ENCODE measurements at places on chromosomes 6 and 20. TPM values are rescaled to one million over a fixed set of nuclear protein-coding genes. Genes with fewer than 3 reads are reported as not detected.

The C20orf141 gene
- not detected for total RNA-seq

The LY86 gene
- total RNA-seq = not detected

The ESR1 gene
- total RNA-seq = 0.05 TPM

The BMP5 gene
- 0.19 TPM for total RNA-seq

The RSPO4 gene
- total RNA-seq = 0.34 TPM

The GRM1 gene
- 0.07 TPM for total RNA-seq

The GMDS gene
- 12.3 TPM for total RNA-seq

The CLVS2 gene
- not detected for total RNA-seq

The WFDC5 gene
- total RNA-seq = not detected

The ENPP1 gene
- total RNA-seq = 7.1 TPM

The TINAG gene
- total RNA-seq = not detected

The GNMT gene
- 0.68 TPM for total RNA-seq

- peak; percentile 53 for DNase-seq
- no peaks in the 10 kb centered on the region for H3K27me3 ChIP-seq
- H3K36me3 ChIP-seq = no peaks in the 10 kb centered on the region
- H3K4me1 ChIP-seq = no peaks in the 10 kb centered on the region
- no peak overlapping the region for H3K27ac ChIP-seq
- no peak overlapping the region for H3K4me3 ChIP-seq
Measured at GRCh38 chr6:75460681-75461080, 32.9 kb downstream of the FILIP1 start.

GRCh38 chr6:47686411-47686810, 12.0 kb upstream of the ADGRF4 start:
- no peak overlapping the region for H3K4me3 ChIP-seq
- no peaks in the 10 kb centered on the region for H3K4me1 ChIP-seq
- DNase-seq = no peak
- no peaks in the 10 kb centered on the region for H3K36me3 ChIP-seq

DNA sequence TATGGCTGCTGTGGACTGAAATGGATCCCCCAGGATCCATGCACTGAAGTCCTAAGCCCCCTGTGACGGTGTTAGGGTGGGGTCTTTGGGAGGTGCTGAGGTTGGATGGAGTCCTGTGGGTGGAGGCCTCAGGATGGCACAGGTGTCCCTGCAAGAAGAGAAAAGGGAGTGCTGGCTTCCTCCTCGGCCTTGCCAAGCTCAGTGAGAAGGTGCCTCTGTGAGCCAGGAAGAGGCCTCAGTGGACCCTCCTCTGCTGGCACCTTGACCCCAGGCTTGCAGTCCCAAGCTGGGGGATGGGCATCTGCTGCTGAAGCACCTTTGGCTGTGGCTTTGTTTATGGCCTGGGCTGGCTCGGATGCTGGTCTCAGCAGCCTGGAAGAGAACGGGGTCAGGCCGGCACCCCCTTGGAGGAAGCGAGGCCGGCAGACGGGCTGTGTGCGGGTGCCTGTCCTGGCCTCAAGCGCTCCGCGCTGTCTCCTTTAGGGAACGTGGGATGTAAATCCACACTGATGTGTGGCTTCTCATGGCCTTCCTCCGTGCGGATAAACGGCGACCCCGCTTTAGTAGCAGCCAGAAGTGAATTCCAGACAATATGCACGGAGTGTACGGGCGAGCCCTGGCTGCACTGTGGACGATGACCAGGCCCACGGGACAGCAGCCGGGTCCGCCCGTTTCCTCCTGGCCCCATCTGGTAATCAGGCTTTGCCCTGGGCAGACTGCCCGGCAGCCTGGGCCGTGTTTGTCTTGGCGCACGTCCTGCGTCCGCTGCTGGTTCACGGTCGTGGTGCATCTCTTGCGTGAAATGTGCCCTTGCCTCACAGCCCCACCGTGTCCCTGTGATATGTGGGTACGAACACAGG, 182.6 kb downstream of the ERMARD start:
- H3K36me3 ChIP-seq = no peaks in the 10 kb centered on the region
- no peak for DNase-seq
- no peaks in the 10 kb centered on the region for H3K27me3 ChIP-seq
- no peak overlapping the region for H3K27ac ChIP-seq
- no peaks in the 10 kb centered on the region for H3K4me1 ChIP-seq
- H3K4me3 ChIP-seq = no peak overlapping the region

- no peaks in the 10 kb centered on the region for H3K36me3 ChIP-seq
- no peaks in the 10 kb centered on the region for H3K27me3 ChIP-seq
- no peaks in the 10 kb centered on the region for H3K4me1 ChIP-seq
- no peak for DNase-seq
Measured at GRCh38 chr20:14341801-14342200, 4.4 kb upstream of the FLRT3 start.

GRCh38 chr6:158284876-158285655, 27.2 kb upstream of the TULP4 start:
- no peaks in the 10 kb centered on the region for H3K27me3 ChIP-seq
- H3K4me3 ChIP-seq = peak overlapping the region; percentile 35
- H3K36me3 ChIP-seq = no peaks in the 10 kb centered on the region
- DNase-seq = peak; percentile 64

GRCh38 chr6:32867554-32868256, 13.7 kb downstream of the PSMB9 start:
- H3K36me3 ChIP-seq = no peaks in the 10 kb centered on the region
- H3K27me3 ChIP-seq = peaks cover 33% of the 10 kb centered on the region
- no peak overlapping the region for H3K27ac ChIP-seq
- no peaks in the 10 kb centered on the region for H3K4me1 ChIP-seq
- H3K4me3 ChIP-seq = no peak overlapping the region

- no peaks in the 10 kb centered on the region for H3K4me1 ChIP-seq
- no peak overlapping the region for H3K4me3 ChIP-seq
- no peak for DNase-seq
- H3K36me3 ChIP-seq = no peaks in the 10 kb centered on the region
- no peak overlapping the region for H3K27ac ChIP-seq
Measured at GRCh38 chr20:52787216-52787615, 184.9 kb upstream of the TSHZ2 start.

GRCh38 chr6:155701342-155701741, 245.7 kb upstream of the NOX3 start:
- no peaks in the 10 kb centered on the region for H3K36me3 ChIP-seq
- no peak overlapping the region for H3K27ac ChIP-seq
- H3K4me1 ChIP-seq = no peaks in the 10 kb centered on the region

DNA sequence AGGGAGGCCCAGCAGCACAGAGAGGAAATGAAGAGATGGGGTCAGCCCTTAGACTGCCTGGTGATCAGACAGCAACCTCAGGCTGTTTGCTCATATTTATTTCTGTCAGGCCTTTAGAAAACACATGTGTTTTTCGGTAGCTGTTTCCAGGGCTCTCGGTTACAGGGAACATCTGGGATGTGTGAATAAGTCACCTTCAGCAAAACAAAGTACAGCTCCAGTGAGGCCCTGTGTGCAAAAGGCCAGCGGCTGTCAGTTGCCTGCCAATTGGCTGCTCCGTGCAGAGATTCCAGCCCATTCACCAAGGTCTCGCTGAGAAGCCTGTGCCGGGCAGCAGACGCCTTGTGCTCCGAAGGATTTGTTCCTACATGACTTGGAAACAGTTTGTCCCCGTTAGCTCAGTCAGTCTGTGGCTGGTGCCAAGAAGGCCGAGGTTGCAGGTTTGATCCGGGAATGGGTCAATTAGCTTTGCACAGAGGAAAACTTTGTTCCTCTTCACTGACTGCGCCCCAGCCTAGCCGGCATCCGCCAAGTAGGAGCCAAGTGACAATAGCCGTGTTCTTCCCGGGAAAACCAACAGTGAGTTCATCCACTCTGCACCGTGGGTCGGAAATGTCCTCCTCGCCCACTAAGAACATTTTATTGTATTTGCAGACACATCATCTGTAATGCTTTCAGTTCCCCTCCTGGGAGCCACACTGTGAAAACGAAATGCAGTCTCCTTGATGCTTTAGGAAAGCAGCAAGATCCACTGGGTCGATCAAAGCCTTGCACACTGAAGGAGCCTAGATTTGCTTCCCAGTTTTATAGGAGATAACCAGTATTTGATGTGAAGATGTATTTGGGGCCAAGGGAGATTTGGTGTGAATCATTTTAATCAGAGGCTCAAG, 315.4 kb upstream of the CDYL start:
- no peaks in the 10 kb centered on the region for H3K36me3 ChIP-seq
- H3K4me1 ChIP-seq = peaks cover 17% of the 10 kb centered on the region
- DNase-seq = peak; percentile 39

- H3K27ac ChIP-seq = no peak overlapping the region
- DNase-seq = peak; percentile 83
- H3K4me3 ChIP-seq = no peak overlapping the region
- peaks cover 23% of the 10 kb centered on the region for H3K4me1 ChIP-seq
- H3K27me3 ChIP-seq = no peaks in the 10 kb centered on the region
Measured at GRCh38 chr20:53606364-53606985, 12.8 kb upstream of the ZNF217 start.

- no peaks in the 10 kb centered on the region for H3K36me3 ChIP-seq
- H3K27me3 ChIP-seq = peaks cover 36% of the 10 kb centered on the region
- no peaks in the 10 kb centered on the region for H3K4me1 ChIP-seq
- DNase-seq = no peak
Measured at GRCh38 chr20:2244993-2245392, 50.8 kb upstream of the TGM3 start.

- no peaks in the 10 kb centered on the region for H3K4me1 ChIP-seq
- H3K27me3 ChIP-seq = no peaks in the 10 kb centered on the region
- no peaks in the 10 kb centered on the region for H3K36me3 ChIP-seq
- H3K27ac ChIP-seq = no peak overlapping the region
- DNase-seq = no peak
Measured at GRCh38 chr6:14312587-14312986, 195.0 kb downstream of the CD83 start.

DNA sequence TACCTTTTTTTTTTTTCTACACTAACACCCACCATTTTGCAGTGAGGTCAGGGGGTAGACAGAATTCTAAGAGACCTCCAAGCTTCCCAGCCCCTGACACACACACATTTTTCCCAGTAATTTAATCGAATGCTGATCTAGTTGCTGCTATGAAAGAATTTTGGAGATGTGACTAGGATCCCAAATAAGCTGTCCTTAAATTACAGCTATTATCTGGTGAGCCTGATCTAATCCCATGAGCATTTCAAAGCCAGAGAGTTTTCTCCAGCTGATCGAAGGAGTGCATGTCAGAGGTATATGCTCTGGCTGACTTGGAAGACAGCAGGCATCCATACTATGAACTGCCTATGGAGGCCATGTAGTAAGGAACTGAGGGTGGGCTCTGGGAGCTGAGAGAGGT, 503.8 kb upstream of the MARCKS start:
- H3K27ac ChIP-seq = peak overlapping the region; percentile 99
- H3K36me3 ChIP-seq = no peaks in the 10 kb centered on the region
- DNase-seq = no peak
- no peaks in the 10 kb centered on the region for H3K27me3 ChIP-seq
- H3K4me3 ChIP-seq = no peak overlapping the region
- H3K4me1 ChIP-seq = peaks cover 35% of the 10 kb centered on the region

GRCh38 chr20:57685146-57685758, 24.6 kb downstream of the PMEPA1 start:
- peak overlapping the region; percentile 22 for H3K27ac ChIP-seq
- H3K36me3 ChIP-seq = peaks cover 3% of the 10 kb centered on the region
- H3K27me3 ChIP-seq = no peaks in the 10 kb centered on the region
- H3K4me3 ChIP-seq = no peak overlapping the region
- peaks cover 70% of the 10 kb centered on the region for H3K4me1 ChIP-seq
- peak; percentile 68 for DNase-seq

GRCh38 chr6:73564578-73565345, 43.9 kb upstream of the EEF1A1 start:
- no peak overlapping the region for H3K27ac ChIP-seq
- H3K36me3 ChIP-seq = no peaks in the 10 kb centered on the region
- DNase-seq = no peak
- no peaks in the 10 kb centered on the region for H3K27me3 ChIP-seq
- H3K4me3 ChIP-seq = no peak overlapping the region

- no peak overlapping the region for H3K27ac ChIP-seq
- H3K4me1 ChIP-seq = no peaks in the 10 kb centered on the region
- DNase-seq = peak; percentile 31
- peaks cover 10% of the 10 kb centered on the region for H3K36me3 ChIP-seq
- no peak overlapping the region for H3K4me3 ChIP-seq
Measured at GRCh38 chr6:106287215-106287614, 38.3 kb downstream of the ATG5 start.

DNA sequence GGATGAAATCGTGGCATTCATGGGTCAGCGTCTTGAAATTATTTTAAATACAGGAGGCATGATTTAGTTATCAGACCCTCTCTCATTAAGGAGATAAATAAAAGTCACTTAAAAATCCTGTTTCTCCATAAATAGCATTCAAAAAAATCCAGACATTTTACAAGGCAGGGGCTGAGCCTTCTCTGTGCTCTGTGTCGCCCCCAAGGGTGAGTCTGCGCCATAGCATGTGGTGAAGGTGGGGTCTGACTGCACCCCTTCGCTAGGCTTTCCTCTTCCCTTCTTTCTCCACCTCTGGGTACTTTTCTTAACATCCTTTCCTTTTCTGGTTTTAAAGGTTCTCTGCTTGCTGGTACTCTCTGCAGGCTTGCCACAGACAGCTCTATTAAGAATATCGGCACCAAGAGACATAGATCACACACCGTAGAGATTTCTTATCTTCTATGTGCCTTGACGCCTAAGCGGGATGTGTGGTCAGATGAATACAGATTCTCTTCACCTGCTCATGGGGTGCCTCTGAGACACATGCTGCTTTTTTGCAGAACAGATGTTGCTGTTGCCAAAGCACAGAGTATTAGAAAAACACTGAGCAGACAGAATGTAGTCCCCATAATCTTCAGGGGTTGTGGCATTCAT, 20.1 kb upstream of the FAM209A start:
- no peak for DNase-seq
- H3K4me3 ChIP-seq = no peak overlapping the region
- H3K36me3 ChIP-seq = peaks cover 2% of the 10 kb centered on the region

DNA sequence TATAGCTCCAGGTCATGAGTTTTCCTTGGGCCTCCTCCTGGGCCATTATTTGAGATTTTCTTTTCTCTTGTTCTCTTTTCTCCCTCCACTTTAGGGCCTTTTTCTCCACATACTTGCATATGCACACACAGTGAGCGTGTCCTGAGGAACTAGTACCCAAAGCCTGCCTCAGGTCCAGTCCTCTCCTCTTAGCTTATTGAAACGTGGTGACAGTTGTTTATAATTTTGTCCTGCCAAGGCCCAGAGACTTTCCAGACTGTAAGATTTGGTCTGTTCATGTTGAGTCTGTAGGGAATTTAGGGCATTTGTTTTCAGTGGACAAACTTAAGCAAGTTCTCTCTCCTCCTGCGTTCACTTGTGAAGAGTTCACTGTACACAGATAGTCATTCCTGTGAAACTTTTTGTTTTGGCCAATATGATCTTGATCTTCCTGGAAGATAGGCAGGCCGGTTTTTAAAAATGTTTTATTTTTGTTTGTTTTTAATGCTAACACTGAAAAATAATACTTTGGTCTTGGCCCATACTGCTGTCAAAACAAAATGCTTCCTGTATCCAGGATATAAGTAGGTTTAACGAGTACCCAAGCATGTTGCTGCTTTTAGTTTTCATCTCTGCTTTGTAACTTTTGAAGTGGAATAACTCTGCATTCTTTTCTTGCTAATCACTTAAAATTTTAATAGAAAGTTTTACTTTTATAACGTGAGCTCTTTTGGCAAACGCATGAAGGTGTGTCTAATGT, 20.7 kb downstream of the LRRC1 start:
- H3K4me1 ChIP-seq = no peaks in the 10 kb centered on the region
- no peak for DNase-seq
- no peaks in the 10 kb centered on the region for H3K36me3 ChIP-seq
- no peak overlapping the region for H3K4me3 ChIP-seq

- H3K27ac ChIP-seq = no peak overlapping the region
- no peaks in the 10 kb centered on the region for H3K4me1 ChIP-seq
- H3K4me3 ChIP-seq = no peak overlapping the region
- no peaks in the 10 kb centered on the region for H3K36me3 ChIP-seq
Measured at GRCh38 chr6:165244524-165245247, 64.7 kb downstream of the C6orf118 start.

Data from astrocyte (in vitro differentiated cells and primary cell).